ENCODE measurements at places on chromosomes 11 and 22. TPM values are rescaled to one million over a fixed set of nuclear protein-coding genes. Genes with fewer than 3 reads are reported as not detected.

DNA sequence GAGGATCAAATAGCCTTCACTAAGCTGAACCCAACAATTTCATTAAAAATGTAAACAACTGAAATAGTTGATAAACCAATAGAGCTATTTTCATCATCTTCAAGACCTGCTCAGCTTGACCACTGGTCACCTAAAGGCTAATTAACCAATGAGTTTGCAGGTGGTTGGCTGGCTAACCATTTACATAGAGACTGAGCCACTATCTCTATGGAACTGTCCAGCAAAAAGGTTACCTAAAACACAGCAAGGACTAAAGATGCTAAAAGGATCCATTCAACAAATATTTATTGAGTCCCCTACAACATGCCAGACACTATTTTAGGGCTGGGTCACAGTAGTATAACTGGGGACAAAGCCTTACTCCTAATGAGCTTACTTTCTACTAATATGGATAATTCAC is 123.8 kb downstream of the CD44 start:
- DNase-seq, result no peak

DNA sequence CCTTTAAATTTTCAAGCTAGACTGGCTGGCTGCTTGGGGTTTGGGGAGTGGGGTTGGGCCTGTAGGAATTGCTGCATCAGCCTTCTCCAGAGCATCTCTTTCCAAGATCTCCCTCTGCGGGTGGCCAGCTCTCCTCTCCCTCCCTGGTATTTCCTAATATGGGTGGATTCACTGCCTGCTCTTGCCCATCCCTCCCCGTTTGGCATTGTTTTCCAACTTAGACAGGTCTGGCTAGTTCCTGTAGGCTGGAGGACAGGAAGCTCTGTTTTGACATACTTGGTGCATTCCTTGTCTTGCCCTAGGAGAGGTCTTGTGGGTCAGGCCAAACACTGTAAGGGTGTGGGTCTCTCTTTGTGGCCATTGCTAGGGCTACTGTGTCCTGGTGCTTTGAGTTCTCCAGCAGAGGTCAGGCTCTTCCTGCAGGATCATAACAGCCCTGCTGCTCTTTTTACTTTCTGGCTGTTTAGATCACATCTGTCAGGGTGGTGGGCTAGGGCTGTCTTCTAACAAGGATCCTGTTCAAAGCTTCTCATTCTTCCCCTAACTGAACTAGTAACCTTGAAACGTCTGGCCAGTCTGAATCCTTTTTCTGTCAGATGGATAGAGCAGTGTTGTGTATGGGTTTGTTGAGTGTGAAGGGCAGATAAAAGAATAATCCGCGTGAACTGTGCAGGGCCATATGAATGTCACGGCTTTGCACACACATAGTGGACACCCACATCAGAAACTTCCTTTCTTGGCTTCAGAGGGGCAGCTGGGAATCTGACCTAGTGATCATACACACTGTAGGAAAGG is 18.3 kb upstream of the MICALL1 start:
- peak; percentile 92 for DNase-seq

DNA sequence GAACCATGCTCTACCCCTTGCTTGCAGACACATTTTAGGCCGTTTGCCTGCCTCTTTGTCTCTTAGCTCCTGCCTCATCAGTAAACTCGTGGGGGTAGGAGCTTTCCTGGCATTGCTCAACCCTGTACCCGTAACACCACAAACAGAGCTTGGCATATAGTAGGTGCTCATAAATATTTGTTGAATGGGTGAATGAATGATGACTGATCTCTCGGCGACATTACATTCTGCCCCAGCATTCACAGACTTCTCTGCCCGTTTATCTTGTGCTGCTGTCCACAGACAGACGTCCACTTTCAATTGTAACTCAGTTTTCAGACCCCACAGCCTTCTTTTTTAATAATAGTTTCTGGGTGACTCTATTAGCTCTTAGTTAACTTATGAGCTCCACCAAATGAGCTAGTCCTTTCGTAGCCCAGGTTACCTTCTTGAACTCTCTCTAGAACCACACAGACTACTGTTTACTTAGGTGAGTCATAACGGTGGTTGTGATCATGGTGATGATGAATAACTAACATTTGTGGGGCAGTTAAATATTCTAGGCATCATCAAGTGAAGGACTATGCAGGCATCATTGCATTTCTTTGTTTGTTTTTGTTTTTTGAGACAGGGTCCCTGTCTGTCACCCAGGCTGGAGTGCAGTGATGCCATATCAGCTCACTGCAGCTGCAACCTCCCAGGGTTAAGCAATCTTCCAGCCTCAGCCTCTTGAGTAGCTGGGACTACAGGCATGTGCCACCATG is 188.4 kb downstream of the ADAMTS15 start:
- no peak for DNase-seq

GRCh38 chr11:57214494-57214893 is 22.6 kb downstream of the APLNR start:
- peak; percentile 63 for DNase-seq

GRCh38 chr11:1382831-1383607 is 6.7 kb upstream of the BRSK2 start:
- DNase-seq, result peak; percentile 65

- DNase-seq, result no peak
Observed at GRCh38 chr11:122703541-122704272, 48.2 kb downstream of the UBASH3B start.

DNA sequence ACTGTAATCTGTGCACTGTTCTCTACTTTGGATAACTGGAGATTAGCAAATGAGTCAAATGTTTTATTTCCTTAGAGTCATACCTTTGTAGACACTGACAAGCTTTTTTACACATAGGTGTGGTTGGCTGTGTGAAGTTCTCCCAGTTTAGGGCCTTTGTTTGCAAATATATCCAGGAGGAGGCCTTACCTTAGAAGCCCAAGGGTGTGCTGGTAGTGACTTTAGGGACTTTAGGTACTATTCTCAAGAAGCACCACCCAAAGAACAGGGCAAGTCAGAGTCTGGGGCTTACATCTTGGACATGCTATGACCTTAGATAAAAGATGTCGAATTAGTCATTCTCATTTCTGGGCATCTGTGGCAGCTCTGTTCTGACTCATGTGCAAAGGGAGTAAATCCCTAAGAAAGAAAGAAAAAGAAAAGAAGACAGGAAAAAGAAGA is 4.8 kb upstream of the FAR1 start:
- no peak for DNase-seq

GRCh38 chr11:121391914-121392313 is 60.2 kb upstream of the SORL1 start:
- no peak for DNase-seq

- DNase-seq, result no peak
Observed at GRCh38 chr11:63505857-63506528, at the start of gene LGALS12. Gene LGALS12, plus strand, starts transcription at chr11:63506084. Its CDS starts 375 bp downstream, at chr11:63506459.

DNA sequence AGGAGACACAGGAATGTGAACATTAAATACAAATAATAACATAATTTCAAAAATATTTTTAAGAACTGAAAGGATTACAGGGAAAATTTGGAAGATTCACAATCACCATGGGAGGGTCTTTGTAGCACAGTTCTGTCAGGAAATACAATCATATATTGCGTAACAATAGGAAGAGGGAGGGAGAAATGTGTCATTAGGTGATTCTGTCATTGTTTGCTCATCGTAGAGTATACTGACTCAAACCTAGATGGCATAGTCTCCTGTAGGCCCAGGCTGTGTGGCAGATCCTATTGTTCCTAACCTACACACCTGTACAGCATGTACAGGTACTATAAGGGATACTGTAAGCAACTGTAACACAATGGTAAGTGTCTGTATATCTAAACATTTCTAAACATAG is 330.4 kb downstream of the BRD1 start:
- no peak for DNase-seq

- no peak for DNase-seq
Observed at GRCh38 chr22:45804986-45805325, 133.3 kb downstream of the ATXN10 start.

GRCh38 chr11:61477727-61478148 is 30.8 kb upstream of the LRRC10B start:
- peak; percentile 46 for DNase-seq

- DNase-seq, result no peak
Observed at GRCh38 chr11:90700789-90701439, 478.1 kb upstream of the CHORDC1 start.

DNA sequence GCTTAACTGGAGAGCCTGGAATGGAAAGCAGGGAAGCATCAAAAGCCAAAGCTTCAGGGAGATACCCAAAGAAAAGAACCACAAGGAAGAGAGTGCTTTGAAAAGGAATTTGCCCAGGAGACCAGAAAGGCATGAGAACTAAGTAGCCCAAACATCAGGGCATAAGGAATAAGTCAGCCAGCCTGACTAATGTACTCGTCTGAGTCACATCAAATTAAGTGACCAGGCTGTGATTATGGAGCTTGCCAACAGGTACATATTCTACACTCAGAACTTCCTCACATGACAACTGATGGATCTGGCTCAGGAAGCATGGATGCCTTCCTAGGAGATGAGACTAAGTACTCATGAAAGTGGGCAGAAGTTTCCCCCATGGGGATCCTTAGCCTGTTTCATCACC is 366.7 kb downstream of the BUD13 start:
- DNase-seq, result no peak

GRCh38 chr11:8230178-8230859 is 33.4 kb downstream of the LMO1 start:
- DNase-seq, result no peak

DNA sequence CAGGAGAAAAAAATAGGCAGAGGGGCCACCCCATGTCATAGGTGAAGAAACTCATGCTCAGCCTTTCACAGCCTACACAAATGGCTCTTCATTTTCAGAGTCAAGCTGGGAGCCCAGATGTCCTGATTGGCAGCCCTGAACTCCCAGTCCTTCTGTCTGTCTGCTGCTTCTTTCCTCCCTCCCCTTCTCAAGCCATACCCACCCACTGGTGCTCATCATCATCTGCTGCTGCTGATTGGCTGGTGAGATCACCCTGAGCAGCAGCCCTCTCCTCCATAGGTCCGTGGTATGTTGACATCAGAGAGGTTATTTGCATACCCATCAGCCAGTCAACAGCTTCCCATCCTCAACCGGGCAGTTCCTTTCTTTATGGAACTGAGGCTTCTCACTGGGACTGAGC is 46.1 kb upstream of the PRDM11 start:
- no peak for DNase-seq

DNA sequence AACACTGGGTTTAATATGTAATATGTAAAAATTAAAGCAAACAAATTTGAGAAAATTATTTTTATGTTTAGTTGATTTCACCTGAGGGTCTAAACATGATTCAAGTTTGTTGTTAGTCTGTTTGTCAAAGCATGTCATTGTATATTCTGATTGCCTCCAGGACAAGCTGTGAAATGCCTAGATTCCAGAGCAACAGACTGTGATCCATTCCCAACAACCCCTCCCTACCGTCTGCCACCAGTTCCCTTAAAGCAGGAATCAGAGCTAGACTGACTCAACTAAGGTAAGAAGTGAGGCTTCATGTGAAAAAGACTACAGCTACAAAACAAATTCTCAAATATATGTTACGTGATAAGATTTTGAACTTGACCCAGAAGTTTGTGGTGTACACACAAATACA is 304.2 kb downstream of the RAB38 start:
- DNase-seq, result no peak

Gene NAALADL1
- 7.4 TPM for polyA plus RNA-seq

Gene FXYD2
- polyA plus RNA-seq, result 1.6 TPM

Gene IGLL5
- 16.4 TPM for polyA plus RNA-seq

Gene POTEH
- not detected for polyA plus RNA-seq

Gene CASP5
- 0.41 TPM for polyA plus RNA-seq

Gene NLRP10
- polyA plus RNA-seq, result not detected

Gene TTC36
- 0.40 TPM for polyA plus RNA-seq

Gene SPDYC
- not detected for polyA plus RNA-seq
